ENCODE measurements at places on chromosomes 7 and 10.

DNA sequence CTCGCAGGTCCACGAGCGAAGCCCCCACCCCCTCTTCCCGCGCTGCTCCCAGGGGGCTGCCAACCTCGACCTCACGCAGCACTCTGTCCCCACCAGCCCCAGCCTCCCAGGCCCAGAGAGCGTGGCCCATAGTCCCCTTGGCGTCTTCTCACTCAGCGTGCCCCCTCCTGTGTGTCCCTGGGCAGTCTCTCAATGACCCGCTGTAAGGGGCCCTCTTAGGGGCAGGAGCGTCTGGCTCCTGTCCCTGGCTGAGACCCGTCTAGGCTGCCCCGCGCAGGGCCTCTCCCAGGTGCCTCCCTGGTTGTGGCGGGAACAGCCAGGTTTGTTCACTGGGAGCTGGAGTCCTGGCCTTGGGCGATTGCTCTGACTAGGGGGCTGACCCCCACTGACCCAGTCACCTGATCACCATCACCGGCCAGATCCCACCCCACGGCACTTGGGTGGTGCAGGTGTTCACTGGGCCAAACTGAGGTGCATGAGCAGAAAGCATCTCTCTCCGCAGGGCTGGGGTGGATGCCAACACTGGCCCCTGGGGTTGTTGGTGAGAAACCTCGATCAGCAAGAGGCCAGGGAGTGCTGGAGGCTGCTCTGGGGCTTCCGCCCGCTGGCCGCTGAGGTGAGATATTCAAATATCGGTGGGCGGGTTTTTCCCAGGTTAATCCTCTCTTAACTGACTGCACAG, 12.6 kb upstream of the WDFY4 start:
- no peak for DNase-seq

- peak; percentile 76 for DNase-seq
Observed at GRCh38 chr7:112405286-112405685, 45.0 kb upstream of the IFRD1 start.

DNA sequence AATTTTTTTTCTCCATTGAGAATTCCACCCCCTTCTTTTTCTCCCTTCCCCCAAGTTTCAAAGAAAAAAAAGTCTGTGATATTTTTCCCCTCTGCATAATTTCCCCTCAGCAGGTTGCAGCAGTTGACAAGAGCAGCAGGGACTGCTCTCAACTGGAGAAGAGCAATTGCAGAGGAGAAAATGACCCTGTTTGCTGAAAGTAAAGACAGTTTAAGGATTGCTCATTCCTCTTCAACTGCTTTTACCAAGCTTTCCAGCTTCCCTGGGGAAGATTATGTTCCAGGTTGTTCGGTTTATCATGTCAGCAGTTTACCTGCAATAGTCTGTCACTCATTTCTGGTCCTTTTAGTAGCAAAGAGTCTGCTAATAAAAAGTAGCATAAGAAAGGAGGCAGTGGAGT, 16.2 kb downstream of the AGK start:
- no peak for DNase-seq

DNA sequence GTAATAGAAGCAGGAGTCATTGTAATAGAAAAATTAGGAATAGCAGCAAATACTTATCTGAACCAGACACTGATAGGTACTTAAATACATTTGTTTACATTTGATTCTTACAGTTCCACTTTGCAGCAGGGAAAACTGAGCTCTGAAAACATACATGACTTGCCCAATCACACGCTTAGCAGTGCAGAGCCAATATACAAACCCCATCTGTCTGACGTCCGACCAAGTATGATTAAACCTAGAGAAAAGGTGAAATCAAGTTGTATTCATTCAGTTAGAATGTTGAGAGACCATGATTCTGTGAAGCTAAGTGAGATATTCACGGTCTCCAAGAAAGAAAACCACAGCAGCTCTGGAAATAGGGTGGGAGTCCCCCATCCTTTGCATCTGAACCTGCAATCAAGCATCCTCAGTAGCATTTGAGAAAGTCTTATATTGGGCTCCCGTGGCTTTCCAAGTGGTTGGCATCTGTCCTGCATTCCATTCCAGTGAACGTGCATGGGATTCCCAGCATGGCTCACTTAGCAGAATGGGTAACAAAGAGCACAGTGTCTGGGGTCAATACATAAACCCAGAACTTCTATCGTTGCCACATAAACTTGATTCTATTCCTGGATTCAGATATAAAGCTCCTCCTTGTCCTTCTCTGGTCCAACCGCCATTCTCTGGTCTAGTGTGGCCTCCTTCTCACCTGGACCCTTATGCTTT, 148.7 kb upstream of the RSU1 start:
- no peak for DNase-seq

DNA sequence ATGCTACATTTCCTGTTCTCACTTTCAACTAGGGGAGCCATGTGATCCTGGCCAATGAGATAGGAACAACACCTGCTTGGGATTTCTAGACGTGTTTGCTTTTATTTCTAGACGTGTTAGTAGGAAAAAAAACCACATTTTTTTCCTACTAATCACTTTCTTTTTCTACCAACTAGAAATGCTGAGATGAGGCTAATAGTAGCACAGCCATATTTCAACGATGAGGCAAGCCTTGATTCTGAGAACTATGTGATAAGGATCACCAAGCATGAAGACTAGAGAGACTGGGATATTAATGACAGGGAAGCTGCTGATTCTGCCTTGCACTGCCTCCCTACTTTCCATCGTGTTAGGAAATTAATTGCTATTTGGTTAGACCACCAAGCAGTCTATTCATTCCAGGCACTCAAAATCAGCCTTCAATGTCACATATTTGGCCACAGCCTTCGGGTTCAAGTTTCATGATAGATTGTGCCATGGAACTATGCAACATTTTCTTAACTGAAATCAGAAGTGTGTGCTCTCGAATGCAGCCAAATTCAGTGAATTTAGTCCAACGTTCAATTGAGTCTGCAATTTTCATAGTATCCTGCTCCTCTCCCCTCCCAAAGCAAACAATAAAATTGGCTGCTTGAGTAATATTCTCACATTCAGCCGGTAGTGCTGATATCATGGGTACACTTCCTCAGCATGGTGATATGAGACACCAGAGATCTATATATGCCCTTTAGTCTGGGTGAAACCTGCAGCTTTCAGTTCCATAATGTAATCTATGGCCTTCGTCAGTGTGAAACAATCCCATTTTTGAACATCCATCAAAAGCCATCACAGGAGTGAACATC, 98.1 kb downstream of the GPR37 start:
- DNase-seq, result no peak

DNA sequence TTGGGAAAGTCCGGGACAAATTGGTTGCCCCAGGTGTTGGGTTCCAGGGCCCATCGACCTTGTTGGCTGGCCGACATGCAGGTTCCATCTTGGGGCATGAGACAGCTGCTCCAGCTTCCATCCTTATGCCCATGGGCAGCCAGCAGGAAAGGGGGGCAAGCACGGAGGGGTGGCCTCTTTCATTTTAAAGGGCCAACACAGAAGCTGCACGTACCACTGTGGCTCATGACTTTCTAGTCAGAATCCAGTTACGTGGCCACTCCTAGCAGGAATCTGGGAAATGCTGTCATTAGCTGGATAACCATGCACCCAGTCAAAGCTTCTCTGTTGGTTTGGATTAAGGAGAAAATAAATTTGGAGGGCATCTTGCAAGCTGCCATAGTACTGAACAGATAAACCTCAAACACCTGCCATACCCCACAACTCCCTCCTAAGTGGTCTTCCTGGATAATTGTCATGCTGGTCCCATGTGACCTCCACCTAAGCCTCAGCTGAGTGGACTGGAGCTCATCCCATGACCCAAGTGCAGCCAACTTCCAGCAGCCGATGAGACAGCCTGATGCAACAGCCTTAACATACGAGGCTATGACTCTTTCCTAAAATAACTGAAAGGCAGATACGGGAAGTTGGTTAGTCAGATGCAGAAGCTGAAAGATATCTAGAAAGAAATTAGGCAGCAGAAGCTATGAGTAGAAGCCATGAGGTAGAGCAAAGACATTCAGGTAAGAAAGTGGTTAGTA, 21.4 kb upstream of the GSDME start:
- peak; percentile 22 for DNase-seq

DNA sequence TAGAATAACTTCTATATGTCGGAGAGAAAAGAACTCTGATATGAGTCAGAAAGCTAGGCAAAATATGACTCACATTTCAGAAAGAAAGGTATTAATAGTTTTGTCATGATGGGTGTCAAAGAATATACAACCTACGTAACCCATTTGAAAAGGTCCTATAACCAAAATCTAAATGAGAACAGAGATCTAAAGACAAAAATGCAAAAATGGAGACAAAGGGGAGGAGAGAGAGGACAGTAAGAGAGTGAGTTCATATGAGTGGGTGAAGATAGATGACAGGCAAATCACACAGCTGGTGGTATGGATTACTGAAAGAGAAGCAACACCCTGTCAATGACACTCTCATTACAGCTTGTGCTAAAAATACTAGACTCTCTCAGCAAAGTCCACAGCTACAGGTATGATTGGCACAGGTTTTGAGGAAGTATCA, 25.6 kb downstream of the ANKMY2 start:
- peak; percentile 7 for DNase-seq

DNA sequence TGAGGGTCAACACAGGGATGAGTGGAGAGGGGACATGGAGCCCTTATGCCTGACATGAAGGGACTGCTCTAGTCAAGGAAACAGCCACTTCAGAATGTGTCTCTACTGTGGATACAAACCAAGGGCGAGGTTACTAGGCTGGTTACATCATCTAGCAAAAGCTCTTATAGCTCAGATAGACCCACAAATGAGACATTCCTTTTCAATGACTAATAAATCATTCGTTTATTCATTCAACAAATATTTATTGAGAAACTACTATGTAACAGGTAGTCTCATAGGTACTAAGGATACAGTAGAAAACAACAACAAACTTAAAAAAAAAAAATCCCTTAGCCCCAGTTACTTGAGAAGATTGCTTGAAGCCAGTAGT, 219.5 kb downstream of the KIAA1217 start:
- DNase-seq, result no peak

DNA sequence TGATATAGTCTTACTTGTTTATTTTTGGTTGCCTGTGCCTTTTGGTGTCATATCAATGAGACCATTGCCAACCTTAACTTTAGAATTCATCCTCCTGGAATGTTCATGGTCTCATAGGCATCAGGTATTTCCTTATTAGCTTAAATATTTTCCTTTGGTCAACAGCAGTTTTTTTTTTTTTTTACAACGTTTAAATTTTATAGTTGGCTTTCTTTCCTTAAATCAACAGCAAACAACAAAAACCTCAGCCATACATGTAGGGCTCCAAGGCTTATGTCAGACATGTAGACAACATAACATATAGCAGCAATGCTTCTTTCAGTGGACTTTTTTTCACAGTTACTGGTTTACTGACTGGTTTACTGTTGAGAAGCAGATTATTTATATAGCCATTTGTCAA, 22.7 kb downstream of the ENTPD7 start:
- DNase-seq, result no peak

GRCh38 chr10:688312-689120, 952 bp downstream of the DIP2C start:
- no peak for DNase-seq

- peak; percentile 87 for DNase-seq
Observed at GRCh38 chr10:110138197-110138812, 69.1 kb upstream of the MXI1 start.

GRCh38 chr10:71838264-71839211, 12.5 kb downstream of the PSAP start:
- DNase-seq, result no peak

GRCh38 chr10:124683814-124684213, 60.4 kb downstream of the FAM53B start:
- DNase-seq, result peak; percentile 34

- no peak for DNase-seq
Observed at GRCh38 chr10:90308223-90308622, 549.6 kb downstream of the HTR7 start.

DNA sequence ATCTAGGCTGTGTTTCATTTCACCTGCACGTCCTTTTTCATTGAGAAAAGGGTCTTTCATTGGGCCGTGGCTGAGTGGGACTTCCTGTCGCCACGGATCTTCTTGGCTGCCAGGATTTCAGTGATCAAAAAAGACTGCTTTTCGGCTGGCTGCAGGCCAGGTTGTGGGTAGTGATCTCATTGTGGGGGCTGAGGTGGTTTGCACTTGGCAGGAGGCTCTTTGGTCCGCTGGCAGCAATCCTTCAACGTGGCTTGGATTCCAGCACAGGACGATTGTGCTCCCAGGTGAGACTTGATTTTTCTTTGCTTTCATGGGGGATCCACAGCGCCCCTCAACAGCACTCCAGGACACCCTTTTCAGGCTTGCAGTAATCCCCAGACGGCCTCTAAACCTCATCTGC, 29.0 kb upstream of the ZNF273 start:
- DNase-seq, result no peak

DNA sequence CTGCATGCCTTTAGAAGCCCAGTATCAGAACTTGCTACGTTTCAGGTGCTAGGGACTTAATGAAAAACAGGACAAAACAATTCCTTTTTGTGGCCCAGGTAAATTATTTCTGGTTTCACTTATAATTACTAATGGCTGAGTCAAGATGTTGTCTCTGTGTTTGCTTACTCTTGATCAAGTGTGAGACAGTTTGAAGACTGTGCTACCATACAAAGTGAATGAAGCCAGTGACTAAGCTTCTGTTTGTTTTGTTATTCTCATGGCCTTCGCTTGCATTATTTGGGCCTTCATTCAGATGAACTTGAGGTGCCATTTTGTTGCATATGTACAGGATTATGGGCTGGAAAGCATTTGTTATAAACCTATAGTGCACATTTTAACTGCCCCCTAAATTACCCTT, 17.9 kb downstream of the SMNDC1 start:
- no peak for DNase-seq

DNA sequence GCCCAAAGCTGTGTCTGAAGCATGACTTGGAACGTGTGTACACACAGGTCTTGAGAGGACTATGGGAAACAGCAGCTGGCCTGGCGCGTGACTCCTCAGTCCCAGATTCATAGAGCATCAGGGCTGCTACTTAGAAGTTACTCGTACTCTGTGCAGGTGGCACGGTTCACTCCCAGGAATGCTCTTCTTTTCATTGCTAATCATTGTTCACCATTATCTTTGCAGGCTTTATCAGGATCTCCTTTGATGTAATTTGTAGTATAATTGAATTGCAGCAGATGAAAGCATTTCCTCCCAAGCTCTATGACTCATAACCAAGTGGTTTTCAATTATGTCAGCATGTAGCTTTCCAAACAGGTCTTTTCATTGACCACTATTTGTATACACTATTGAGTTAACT, 938.9 kb downstream of the NRG3 start:
- no peak for DNase-seq

DNA sequence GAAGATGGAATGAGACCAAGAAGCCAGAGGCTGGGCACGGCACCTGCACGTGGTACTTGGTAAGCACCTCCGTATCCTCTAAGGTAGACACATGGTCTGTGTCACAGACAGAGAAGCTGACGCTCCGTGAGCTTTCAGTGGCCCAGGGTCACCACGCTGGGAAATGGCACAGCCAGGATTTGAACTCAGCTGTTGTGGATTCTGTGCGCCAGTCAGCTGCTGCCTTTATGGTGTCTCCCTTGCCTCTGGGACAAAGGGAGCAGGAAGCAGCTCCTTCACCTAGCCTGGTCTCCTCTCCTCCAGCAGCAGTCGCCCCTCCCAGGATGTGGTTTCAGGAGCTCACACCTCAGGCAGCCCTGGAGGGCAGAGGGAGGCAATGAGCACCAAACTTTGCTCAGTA, 110.8 kb downstream of the ARHGAP22 start:
- no peak for DNase-seq

- peak; percentile 72 for DNase-seq
Observed at GRCh38 chr10:21524526-21525366, 736 bp downstream of the SKIDA1 start.

- no peak for DNase-seq
Observed at GRCh38 chr7:55246171-55246570, 119.0 kb upstream of the LANCL2 start.

GRCh38 chr7:110754649-110755048, 336.3 kb upstream of the LRRN3 start:
- no peak for DNase-seq
